ENCODE measurements at places on chromosomes 5 and 9.
A peak's percentile ranks its signal among the peaks of the same experiment; 100 is the strongest.

DNA sequence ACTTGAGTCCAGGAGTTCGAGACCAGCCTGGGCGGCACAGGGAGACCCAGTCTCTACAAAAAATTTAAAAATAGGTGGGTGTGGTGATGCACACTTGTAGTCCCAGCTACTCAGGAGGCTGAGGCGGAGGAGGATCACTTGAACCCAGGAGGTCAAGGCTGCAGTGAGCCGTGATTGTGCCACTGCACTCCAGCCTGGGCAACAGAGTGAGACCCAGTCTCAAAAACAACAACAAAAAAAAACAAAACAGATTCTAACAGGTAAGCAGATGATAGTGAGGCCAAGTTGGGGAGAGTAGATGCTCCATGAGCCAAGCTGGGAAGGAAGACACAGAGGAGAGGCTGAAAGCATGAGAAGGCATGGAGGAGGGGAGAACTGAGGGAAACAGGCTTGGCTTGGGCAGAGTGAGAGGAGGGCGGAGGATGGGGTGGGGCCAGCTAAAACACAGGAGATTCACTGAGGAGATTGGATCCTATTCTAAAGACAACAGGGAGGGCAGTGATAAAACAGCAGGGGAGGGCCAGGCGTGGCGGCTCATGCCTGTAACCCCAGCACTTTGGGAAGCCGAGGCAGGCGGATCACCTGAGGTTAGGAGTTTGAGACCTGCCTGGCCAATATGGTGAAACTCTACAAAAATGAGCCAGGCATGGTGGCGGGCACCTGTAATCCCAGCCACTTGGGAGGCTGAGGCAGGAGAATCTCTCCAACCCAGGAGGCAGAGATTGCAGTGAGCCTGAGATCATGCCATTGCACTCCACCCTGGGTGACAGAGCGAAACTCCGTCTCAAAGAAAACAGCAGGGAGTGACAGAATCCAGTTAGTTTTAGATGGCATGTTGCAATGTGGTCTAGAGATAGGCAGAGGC, 8.4 kb downstream of the RPS14 start:
- no peak for DNase-seq

DNA sequence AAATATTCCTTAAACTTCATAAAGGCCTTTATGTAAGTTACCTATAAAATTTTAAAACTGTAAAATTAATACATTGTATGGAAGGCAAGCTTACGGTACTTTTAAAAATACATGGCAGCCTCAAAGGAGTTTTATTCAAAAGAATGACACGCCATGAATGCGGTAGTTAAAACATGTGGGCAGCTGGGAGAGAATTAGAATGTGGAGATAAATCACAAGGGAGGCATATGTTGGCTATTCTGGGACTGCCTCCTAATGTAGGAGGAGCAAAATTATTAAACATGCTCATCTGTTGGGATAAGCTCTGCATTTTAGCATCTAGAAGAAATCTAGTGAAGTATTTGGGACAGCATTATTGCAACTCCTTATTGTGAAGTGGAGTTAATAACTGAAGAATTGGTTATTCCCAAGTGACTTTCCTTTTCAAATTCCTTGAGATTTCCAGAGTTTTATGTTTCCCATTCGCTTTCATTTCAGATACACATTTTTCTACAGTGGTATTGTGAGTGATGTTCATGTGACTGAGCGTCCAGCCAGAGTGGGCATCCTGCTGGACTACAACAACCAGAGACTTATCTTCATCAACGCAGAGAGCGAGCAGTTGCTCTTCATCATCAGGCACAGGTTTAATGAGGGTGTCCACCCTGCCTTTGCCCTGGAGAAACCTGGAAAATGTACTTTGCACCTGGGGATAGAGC, 109.4 kb downstream of the CMYA5 start:
- no peak for DNase-seq

- no peak for DNase-seq
These were observed 25.0 kb downstream of the ABHD17B start for GRCh38 chr9:71886015-71886414.

DNA sequence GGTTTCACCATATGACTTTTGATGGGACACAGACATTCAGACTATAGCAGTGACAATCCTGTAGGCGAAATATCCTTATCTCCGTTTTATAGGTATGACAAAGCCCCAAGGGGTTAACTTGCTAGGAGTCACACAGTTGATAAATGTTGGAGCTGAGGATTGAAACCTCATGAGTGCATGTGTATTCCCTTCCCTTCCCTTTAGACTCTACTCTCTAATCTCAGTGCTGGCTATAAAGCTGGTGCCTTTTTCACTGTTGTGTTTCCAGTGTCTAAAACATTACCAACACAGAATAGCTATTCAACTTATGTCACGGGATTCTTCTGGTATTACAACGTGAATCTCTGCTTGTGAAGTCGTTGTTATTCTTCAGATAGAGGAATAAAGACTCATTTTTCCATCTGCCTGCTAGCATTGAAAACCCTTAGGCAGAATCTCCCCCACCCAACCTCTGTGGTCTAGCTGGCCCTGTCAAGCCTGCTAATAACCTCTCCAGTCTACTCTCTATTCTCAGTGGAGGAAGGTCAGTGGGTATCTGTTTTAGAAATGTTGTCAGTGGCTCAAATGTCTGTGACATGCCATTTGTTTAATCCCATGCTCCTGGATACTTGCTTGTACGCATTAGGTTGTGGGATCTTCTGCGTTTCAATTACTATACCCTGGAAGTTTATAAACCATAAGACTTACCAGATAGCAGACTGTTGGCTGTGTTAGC, 121.2 kb downstream of the TLE4 start:
- DNase-seq, result no peak

DNA sequence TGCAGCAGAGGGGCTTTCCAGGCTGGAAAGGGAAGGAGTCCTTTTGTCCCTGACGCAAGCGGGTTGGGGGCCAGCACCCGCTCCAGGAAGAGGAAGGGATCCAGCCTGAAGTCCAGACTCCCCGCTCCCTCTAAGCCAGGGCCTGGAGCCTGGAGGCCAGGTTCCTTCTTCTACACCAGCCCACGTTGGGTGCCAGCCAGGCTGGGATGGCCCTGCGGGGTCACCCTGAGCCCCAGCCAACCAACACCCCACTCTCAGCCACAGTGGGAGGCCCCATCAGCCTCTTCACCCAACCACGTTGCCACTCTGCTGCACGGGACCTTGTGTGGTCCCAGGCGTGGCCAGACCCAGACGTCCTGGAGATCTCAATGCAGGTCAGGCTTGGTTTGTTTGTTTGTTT, 970 bp upstream of the FUT7 start:
- DNase-seq, result no peak

- DNase-seq, result no peak
These were observed 26.6 kb upstream of the POMT1 start for GRCh38 chr9:131475956-131476776.

DNA sequence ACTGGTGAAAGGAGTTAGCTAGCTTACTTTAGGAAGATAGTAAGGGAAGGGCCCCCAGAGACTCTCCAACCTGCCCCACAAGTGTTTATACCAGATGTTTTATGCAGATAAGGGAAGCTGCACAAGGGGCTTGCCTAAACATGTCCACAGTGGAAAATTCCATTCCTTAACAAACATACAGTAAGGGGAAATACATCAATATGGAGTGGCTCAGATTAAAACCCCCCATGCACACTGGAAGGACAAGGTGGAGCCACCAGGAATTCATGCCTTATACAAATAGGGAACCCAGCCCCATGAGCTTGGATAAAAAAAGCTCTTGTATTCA, 106.3 kb upstream of the GPBP1 start:
- DNase-seq, result peak; percentile 63

All from OCI-M1 (cell line).